ENCODE measurements at places on chromosomes 2 and 18.

DNA sequence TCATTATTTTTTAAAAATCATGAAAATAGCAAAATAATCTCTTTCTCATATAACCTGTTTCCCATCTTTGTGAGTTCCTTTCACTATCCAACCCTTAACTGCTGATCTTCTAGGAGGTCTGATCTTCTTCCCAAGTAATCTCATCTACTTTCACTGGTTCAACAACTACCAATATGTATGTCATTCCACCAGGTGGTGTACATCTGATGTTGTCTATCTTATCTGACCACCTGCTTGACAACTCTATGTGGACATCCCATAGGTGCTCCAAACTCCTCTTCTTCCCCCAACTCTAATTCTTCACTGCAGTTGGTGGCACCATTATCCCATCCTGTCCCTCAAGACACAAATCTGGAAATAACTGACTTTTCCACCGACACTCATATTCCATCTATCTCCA, 62.5 kb downstream of the FAM228A start:
- DNase-seq, result no peak

DNA sequence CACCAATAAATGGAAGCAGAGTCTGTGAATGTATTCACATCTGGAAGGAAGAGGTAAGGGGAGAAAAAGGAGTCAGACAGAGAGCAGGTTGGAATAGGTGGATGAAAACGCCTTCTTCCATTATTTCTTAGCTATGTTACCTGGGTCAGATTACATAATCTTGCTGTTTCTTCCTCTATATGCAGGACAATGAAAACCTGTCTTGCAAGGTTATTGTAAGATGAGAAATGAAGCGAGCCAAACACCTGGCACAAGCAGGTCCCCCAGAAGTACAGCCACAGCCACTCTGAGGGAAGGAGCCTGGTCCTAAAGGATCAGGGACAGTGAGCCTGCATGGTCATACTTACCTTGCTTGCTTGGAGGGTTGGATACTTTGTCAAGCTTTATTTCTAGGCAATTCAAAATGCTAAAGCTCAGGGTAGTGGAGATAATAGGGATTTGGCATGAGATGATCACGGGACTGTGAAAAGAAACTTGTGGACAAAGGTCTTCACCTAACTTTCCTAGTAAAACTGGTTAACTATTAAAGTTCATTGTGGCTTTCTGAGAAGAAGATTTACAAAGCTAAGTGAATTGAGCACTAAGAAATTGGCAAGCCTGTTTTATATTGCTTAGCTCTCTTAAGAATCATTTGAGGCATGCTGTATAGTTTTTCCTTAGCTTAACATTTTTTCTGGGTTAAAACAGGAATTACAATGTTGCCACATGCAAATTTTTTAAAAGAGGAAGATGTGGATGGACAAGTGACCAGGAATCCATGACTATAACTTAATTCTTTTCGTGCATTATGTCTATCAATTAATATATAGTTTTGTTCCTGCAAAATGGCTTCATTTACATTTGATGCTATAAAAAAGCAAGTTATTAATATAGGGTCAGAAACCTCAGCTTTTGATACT, 15.7 kb upstream of the PLA2R1 start:
- DNase-seq, result no peak

- no peak for DNase-seq
Measured at GRCh38 chr2:44778221-44778654, 163.3 kb upstream of the SIX3 start.

GRCh38 chr2:121721926-121722325, 14.7 kb downstream of the NIFK start:
- DNase-seq, result peak; percentile 88

DNA sequence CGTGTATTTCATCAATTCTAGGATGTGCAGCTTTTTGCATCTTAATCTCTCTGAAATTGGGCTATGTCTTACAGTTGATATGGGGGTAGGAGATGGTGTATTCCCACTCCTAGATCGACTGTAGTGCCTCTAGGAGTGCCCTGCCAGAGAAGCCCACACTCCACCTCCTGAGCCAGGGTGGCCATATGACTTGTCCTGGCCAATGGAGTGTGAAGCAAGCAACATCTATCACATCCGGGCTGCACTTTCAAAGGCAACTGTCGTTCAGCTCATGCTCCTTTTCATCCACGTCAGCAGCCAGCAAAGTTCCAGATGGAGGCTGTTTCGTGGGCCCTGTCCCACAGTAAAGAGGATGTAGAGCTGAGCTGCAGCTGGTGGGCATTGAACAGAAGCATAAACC, 149.4 kb upstream of the SLC1A4 start:
- DNase-seq, result no peak

DNA sequence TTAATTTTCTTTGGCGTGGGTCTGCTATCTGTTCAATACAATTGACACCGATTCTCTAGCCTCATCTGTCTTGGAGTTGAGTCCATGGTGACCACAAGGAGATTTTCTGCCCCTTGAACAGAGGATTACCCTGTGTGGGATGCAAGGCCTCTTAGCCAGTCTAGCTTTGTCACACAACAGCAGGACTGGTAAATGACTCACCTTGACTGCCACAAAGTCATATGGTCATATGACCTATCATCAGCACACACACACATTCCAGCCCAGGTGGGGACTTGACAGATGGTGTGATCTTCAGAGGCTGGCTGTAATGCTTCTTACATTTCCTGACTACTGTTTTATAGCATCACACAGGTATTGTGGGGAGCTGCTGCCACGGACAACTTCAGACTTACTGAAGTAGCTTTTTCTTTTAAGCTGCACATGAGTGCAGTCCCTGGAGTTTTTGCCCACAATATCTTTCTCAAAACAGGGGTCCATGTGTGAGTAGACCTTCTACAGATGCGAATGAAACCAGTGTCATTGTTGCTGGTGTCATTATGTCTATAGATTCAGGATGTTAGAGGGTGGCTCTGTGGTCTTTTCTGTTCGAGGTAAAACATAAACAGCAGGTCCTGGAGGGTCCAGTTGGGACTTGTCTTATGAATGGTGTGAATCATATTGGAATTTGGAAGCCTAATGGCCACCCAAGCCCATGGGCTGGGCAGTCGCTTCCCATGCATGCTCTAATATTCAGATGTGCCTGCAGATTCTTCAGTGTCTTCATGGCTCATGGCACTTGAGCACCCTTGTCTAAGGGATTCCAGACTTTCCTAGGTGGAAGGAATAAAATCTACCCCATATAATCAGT, 18.6 kb upstream of the ACOXL start:
- no peak for DNase-seq

DNA sequence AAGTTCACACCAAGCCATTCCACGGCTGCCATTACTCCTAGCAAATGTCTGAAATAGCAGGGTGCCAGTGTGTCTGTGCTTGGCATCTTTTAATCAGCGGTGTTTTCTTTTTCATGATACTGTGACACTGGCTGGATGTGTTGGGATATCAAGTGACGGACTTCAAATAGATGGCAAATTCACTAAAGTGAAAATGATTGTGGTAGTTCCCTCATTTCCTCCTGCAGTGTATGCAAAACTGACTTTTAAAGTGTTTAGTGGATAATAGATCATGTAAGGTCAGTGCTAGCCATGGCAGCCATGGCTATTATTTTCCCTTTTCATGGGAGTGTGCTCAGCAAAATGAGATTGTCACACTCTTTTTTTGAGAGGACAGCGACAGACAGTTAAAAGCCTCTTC, 261.5 kb upstream of the SIX3 start:
- no peak for DNase-seq

DNA sequence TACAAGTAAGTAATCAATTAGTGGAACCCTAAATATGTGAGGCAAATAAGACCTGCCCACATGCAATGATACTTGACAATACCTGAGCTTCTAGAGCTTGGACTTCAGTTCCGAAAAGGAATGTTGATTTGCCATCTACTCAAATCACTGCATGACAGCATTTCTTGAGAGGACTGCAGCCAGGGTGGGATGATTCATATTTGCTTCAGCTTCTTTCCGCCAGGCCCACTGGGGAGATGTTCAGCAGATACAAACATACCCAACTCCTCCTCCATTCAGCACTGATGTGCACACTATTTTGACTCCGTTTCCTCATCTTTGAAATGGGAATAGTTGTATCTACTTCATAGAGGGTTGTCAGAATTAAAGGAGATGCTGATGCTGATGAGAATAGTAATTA, 28.8 kb upstream of the TMEM177 start:
- DNase-seq, result no peak

All from GM04504 (cell line).